ENCODE measurements at places on chromosomes 13 and 19. TPM values are rescaled to one million over a fixed set of nuclear protein-coding genes. Genes with fewer than 3 reads are reported as not detected.

DNA sequence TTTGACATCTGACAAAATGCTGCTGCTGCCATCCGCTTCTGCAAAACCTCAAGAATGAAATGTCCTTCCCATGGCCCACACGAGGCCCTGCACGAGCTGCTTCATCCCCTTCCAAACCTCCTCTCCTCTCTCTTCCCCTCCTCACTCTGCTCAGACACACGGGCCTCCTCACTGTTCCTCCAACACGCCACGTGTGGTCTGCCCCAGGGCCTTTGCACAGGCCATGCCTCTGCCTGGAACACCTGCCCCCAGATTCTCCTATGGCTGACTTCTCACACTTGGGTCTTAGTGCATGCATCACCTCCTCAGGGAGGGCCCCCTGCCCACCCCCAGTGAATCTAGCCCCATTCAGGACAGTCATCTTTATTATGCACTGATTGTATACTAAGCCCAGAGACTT lies 15.9 kb downstream of the NRTN start:
- DNase-seq, result no peak
- no peak overlapping the region for H3K27ac ChIP-seq
- H3K4me1 ChIP-seq, result no peaks in the 10 kb centered on the region
- no peaks in the 10 kb centered on the region for H3K36me3 ChIP-seq
- H3K27me3 ChIP-seq, result no peaks in the 10 kb centered on the region

GRCh38 chr13:20495087-20496023 lies 30.3 kb downstream of the CRYL1 start:
- H3K36me3 ChIP-seq, result peaks cover 5% of the 10 kb centered on the region
- DNase-seq, result peak; percentile 66
- no peak overlapping the region for H3K4me3 ChIP-seq
- H3K27me3 ChIP-seq, result no peaks in the 10 kb centered on the region
- H3K4me1 ChIP-seq, result no peaks in the 10 kb centered on the region

DNA sequence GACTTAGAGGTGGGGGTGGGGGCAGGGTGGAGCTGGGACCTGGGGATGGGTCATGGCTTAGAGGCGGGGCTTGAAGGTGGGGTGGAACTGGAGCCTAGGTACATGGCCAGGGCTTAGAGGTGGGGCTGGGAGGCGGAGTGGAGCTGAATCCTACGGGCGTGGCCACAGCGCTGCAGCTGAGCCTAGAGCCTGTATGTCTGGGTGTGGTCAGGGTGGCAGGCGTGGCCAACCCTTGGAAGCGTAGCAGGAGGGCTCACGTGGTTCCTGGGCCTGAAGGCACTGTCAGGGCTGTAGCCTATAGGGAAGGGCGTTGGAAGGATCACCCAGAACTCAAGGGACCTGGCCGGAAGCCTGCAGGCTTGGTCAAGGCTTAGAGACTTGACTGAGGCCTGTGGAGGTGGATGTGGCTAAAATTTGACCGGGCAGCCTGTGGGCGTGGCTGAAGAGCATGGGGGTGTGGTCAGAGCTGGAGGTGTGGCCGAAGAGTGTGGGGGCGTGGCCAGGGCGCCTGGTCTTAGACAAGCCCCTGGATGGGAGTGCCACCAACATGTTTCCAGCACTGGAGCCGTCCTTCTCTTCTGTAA lies 24.3 kb downstream of the COLGALT1 start:
- no peaks in the 10 kb centered on the region for H3K4me1 ChIP-seq
- no peaks in the 10 kb centered on the region for H3K27me3 ChIP-seq
- DNase-seq, result peak; percentile 47

DNA sequence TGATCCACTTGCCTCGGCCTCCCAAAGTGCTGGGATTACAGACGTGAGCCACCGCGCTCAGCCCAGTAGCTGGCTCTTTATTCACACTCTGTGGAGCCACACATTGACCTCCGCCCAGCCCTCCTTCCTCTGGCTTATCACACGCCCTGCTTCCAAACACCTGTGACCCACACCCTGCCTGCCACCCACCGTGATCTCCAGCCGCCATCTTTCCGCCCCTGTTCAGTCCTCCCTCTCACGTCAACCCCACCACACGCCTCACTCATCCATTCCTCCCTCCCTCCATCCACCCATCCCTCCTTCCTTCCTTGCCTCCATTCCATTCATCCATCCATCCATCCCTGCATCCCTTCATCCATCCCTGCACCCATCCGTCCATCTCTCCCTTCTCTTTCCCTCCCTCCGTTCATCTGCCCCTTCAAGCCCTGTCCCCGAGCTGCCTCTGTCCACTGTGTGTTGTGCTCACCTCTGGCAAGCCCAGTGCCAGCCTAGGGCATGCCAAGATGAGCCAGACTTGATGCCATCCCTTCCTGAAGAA lies 17.6 kb downstream of the ZNF296 start:
- no peaks in the 10 kb centered on the region for H3K27me3 ChIP-seq
- no peak overlapping the region for H3K4me3 ChIP-seq
- no peak for DNase-seq
- H3K27ac ChIP-seq, result no peak overlapping the region
- H3K4me1 ChIP-seq, result no peaks in the 10 kb centered on the region

DNA sequence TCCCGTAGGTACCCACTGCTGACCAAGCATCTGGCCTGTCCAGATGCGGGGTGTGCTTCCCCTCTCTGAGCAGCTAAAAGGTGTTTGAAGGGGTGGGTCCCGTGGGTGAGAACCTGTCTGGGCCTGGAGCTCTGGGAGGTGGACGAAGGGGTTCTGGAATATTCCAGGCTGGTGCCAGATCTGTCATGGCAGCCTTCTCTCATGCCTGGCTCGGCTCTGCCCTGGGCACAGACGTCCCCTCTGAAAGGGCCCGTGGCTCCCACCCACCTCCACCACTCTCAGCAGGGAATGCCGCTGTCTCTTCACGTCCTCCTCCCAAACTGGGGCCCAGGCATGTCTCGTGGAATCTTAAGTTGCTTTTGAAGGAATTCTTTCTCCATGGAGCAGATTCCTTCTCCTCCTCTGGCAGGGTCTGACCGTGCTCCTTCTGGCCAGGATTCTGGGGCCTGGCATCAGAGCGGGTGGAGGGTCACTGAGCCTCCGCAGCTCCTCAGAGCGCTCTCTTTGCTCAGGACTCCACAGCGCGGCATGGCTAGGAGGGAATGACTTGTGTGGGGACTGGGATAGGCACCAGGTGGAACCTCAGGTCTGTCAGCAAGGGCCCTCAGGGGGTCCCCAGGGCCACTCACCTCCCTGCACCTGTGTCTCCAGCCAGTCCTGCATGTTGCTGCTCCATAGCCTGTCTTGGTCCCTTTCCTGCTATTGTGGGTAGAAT lies 5.9 kb upstream of the MCF2L start:
- DNase-seq, result no peak
- no peak overlapping the region for H3K27ac ChIP-seq
- peaks cover under 1% of the 10 kb centered on the region for H3K4me1 ChIP-seq
- no peaks in the 10 kb centered on the region for H3K36me3 ChIP-seq
- no peaks in the 10 kb centered on the region for H3K27me3 ChIP-seq
- H3K4me3 ChIP-seq, result no peak overlapping the region

GRCh38 chr19:11096210-11096841 lies 7.1 kb downstream of the LDLR start:
- H3K4me1 ChIP-seq, result peaks cover 58% of the 10 kb centered on the region
- peak overlapping the region; percentile 50 for H3K4me3 ChIP-seq
- no peaks in the 10 kb centered on the region for H3K27me3 ChIP-seq
- H3K27ac ChIP-seq, result peak overlapping the region; percentile 86
- H3K36me3 ChIP-seq, result peaks cover 67% of the 10 kb centered on the region
- DNase-seq, result peak; percentile 70

DNA sequence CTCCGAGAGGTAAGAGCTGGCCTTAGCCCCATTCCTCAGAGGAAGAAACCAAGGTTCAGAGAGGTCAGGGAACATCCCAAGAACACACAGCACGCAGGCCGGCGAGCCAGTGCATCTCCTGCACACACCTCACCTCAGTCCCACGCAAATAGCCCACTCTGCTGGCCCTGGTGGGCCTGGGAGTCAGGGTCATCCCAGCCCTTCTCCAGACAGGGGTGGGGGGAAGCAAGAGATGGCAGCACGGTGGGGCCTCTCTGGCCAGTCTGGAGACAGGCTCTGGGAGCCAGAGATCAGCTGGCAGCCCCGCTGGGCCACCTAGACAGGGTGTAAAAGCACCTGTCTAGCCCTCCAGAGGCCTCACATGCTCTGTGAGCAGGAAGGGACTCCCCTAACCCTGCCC lies 26.8 kb downstream of the TUBA3C start:
- H3K27me3 ChIP-seq, result no peaks in the 10 kb centered on the region
- no peaks in the 10 kb centered on the region for H3K36me3 ChIP-seq
- no peaks in the 10 kb centered on the region for H3K4me1 ChIP-seq
- no peak for DNase-seq

DNA sequence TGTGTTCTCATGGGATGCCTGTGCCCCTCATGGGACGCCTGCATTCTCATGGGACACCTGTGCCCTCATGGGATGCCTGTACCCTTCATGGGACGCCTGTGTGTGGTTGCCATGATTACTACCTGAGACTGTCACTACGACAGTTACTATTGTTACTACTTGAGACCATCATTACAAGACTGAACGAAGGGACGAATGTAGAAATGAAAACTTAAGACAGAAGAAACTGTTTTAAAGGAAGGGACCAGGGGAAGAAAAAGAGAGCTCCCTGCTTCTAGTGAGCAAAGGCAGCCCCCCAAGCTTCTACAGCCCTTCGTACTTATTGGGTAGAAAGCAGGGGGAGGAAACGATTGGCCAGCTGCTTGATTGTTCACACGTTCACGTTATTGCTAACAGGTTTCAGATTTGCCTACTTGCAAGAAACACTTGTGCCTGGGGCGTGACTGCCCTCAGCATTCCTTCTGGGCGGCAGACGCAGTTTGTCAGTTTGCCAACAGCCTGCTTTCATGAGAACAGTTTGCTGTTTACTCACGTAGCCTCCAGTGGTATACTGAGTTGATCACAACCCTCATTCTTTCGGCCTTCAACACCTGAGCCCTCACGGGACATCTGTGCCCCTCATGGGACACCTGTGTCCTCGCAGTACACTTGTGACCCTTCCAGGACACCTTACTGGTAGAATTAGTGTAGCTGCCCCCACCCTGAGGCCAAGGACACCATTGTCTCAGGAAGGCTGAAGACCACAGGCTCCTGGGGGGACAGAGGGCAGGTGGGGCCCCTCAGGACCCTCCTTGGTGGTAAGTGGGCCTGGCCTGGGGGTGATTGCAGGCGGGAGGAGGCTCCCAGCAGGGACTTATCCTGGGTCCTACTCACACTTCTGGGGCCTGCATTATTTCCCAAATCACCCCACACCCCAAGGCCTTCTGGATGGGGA lies 2.5 kb upstream of the S1PR4 start:
- H3K4me3 ChIP-seq, result peak overlapping the region; percentile 74
- H3K27me3 ChIP-seq, result no peaks in the 10 kb centered on the region
- peak; percentile 53 for DNase-seq
- H3K27ac ChIP-seq, result peak overlapping the region; percentile 90
- peaks cover 20% of the 10 kb centered on the region for H3K4me1 ChIP-seq
- H3K36me3 ChIP-seq, result peaks cover 23% of the 10 kb centered on the region

GRCh38 chr13:99873832-99874430 lies 97.6 kb downstream of the ZIC5 start:
- H3K36me3 ChIP-seq, result no peaks in the 10 kb centered on the region
- H3K4me1 ChIP-seq, result no peaks in the 10 kb centered on the region
- peaks cover 2% of the 10 kb centered on the region for H3K27me3 ChIP-seq
- H3K27ac ChIP-seq, result no peak overlapping the region
- DNase-seq, result no peak
- no peak overlapping the region for H3K4me3 ChIP-seq

DNA sequence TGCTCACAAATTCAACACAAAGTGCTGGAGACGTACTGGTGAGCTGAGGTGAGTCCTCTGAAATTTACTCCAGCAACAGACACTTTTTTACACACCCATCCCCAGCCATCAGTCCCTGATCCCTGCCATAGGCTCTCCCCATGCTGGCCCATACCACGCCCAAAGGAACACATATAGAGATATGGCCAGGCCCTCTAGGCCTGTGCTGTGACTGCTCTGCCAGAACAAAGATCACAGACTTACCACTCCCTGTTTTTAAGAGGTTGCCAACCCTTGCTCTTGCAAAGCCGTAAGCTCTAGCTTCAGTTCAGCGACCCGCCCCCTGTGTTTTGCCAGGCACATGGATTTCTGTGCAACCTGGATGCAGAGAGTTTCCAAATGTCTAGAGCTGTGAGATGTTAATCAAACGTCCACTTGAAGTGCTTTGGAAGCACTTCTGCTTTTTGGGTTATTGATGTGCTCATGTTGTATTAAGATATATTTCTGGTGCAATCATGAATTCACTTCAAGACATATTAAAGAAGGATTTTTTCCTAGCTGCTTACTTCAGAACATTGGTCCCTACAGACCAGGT lies 59.7 kb downstream of the DLEU7 start:
- H3K4me1 ChIP-seq, result no peaks in the 10 kb centered on the region
- H3K27me3 ChIP-seq, result peaks cover 1% of the 10 kb centered on the region
- no peaks in the 10 kb centered on the region for H3K36me3 ChIP-seq
- no peak overlapping the region for H3K4me3 ChIP-seq
- H3K27ac ChIP-seq, result no peak overlapping the region

DNA sequence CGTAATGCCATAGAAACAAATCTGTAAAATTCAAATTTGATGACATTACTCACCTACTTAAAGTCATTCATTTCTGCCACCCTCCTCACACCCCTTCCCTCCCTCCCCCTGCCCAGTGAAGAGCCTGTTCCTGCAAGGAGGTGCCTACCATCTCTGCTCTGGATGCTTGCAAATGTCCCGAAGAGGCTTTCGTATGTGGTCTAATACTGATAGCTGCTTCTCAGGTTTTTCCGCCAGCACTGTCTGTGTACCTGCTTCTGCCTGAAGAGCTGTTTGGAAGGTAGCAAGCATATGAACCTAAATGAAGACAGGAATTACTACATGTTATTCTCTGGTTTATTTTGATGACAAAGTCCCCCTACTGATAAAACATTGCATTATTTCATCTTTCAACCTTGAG lies 57.1 kb downstream of the GPALPP1 start:
- H3K4me3 ChIP-seq, result peak overlapping the region; percentile 9
- no peak for DNase-seq
- H3K27me3 ChIP-seq, result peaks cover 28% of the 10 kb centered on the region
- peaks cover 15% of the 10 kb centered on the region for H3K4me1 ChIP-seq
- no peak overlapping the region for H3K27ac ChIP-seq

GRCh38 chr19:45995715-45996385 lies 583 bp downstream of the CCDC61 start:
- peaks cover 3% of the 10 kb centered on the region for H3K27me3 ChIP-seq
- H3K36me3 ChIP-seq, result peaks cover 6% of the 10 kb centered on the region
- no peak for DNase-seq

DNA sequence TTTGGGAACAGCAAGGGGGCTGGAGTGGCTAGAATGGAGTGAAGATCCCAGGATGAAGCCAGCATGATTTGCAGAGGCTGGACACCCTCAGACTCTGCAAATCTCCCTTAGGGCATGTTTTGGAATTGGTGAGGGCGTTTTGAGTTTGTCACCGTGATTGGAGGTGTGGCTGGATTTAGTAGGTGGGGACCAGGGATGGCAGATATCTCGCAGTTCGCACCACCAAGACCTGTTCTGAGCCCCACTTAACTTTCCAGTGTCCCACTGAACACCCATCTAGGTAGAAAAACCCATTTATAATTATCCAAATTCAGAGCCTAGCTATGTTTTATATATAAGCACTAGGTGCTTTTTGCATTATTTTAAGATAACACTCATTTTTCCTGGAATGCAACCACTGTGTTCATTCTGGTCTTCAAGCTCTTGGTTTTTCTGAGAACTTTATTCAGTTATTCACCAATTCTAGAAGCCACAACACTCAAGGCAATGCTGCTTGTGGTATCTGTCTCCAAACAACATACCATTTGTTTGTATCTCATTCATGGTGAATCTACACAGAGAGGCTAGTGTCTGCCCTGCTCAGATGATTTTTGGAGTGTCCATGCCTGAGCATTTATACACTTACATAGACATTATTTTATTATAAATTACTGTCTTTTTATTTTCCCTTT lies 3.0 kb upstream of the NANOS2 start:
- no peak for DNase-seq
- H3K36me3 ChIP-seq, result no peaks in the 10 kb centered on the region
- peaks cover 24% of the 10 kb centered on the region for H3K27me3 ChIP-seq
- peaks cover 3% of the 10 kb centered on the region for H3K4me1 ChIP-seq
- no peak overlapping the region for H3K4me3 ChIP-seq

Gene MUC16
- total RNA-seq, result not detected

Gene EBI3
- total RNA-seq, result 14.2 TPM

Gene PEAK3
- total RNA-seq, result not detected

Gene TUBB4A
- 8.3 TPM for total RNA-seq
